ENCODE measurements at places on chromosomes 6 and 20.

DNA sequence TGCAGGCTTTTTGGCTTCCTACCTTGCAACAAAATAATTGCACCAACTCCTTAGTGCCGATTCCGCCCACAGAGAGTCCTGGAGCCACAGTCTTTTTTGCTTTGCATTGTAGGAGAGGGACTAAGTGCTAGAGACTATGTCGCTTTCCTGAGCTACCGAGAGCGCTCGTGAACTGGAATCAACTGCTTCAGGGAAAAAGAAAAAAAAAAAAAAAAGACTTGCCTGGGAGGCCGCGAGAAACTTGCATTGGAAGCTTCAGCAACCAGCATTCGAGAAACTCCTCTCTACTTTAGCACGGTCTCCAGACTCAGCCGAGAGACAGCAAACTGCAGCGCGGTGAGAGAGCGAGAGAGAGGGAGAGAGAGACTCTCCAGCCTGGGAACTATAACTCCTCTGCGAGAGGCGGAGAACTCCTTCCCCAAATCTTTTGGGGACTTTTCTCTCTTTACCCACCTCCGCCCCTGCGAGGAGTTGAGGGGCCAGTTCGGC lies 420 bp downstream of the SOX4 start:
- no peak for DNase-seq

GRCh38 chr6:31139599-31139998 lies 733 bp upstream of the PSORS1C2 start:
- DNase-seq: no peak

DNA sequence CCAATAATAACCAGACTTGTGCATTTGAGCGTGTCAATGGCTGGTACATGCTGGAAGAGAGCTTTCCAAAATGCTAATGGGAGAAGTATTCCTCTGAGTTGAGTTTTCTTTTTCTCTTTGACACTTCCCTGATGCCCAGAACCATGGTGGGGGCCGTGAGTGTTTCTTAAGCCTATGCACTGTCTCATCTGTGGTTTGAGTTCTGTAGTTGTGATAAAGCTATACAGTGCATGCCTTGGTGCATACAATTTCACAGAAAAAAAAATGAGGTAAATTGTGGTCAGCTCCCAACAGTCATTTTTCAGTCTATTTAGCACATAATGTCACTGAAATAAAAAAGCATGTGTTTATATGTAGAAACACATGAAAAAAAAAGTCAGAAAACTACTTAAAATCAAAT lies 204.8 kb downstream of the HDGFL1 start:
- DNase-seq: no peak

- DNase-seq: no peak
These were observed 60.1 kb downstream of the GFOD1 start for GRCh38 chr6:13427316-13427715.

- no peak for DNase-seq
These were observed 69.1 kb downstream of the FOXA2 start for GRCh38 chr20:22515264-22515663.

DNA sequence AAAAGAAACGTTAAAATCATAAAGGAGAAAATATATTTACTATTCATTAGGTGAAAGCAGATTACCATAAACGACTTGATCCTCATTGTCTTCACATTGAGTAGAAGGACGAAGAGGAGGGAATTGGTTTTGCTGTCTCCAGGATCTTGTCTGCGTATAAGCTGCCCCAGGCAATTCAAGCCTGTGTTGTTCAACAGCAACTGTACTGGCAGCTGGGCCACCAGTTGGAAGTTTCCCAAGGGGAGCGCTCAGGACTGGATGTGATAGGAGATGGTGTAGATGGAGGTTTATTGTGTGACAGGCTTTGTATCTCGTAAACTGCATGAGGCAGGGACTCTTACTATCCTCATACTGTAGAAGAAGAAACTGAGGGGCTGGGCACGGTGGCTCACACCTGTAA lies 3.9 kb upstream of the FANCE start:
- DNase-seq: no peak

GRCh38 chr6:65964261-65964660 lies 257.2 kb upstream of the EYS start:
- DNase-seq: no peak

GRCh38 chr6:111601886-111602285 lies 3.8 kb downstream of the TRAF3IP2 start:
- no peak for DNase-seq

DNA sequence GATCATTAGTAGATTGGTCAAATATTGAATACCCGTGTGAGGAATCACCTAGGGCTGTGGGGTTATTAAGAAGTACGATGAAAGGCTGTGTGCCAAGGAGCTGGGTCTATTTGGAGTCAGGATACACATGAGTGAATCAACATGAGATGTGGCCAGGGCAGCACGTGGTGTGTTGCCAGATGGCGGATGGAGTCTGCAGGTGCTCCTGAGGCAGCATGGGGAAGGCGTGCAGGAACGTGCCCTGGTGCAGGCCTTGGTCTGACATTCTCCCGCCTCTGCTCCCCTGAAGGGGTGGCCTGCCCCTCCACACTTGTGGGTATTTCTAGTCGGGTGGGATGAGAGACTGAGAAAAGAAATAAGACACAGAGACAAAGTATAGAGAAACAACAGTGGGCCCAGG lies 39.0 kb upstream of the SLC22A1 start:
- DNase-seq: no peak

Data from activated CD4-positive, alpha-beta T cell treated with anti-CD3 and anti-CD28 coated beads, Interleukin-2, amount 50 U/mL, for 24 hours (primary cell).